ENCODE measurements at places on chromosomes 3 and 15. TPM values are rescaled to one million over a fixed set of nuclear protein-coding genes. Genes with fewer than 3 reads are reported as not detected.
A peak's percentile ranks its signal among the peaks of the same experiment; 100 is the strongest.

The ADAMTSL3 gene
- total RNA-seq, result not detected

The PAQR9 gene
- total RNA-seq, result not detected

The CCDC54 gene
- not detected for total RNA-seq

The TM4SF18 gene
- total RNA-seq, result not detected

The FGF7 gene
- total RNA-seq, result not detected

The TGM5 gene
- 0.18 TPM for total RNA-seq

The COMMD2 gene
- 42.4 TPM for total RNA-seq

The GABRG3 gene
- not detected for total RNA-seq

The ACTC1 gene
- not detected for total RNA-seq

The TGM4 gene
- not detected for total RNA-seq

The CP gene
- total RNA-seq, result not detected

The CSPG5 gene
- 0.53 TPM for total RNA-seq

- DNase-seq, result no peak
Measured at GRCh38 chr3:43132193-43132592, 26.3 kb upstream of the POMGNT2 start.

GRCh38 chr3:139969386-139969785 is 34.4 kb downstream of the CLSTN2 start:
- DNase-seq, result no peak

DNA sequence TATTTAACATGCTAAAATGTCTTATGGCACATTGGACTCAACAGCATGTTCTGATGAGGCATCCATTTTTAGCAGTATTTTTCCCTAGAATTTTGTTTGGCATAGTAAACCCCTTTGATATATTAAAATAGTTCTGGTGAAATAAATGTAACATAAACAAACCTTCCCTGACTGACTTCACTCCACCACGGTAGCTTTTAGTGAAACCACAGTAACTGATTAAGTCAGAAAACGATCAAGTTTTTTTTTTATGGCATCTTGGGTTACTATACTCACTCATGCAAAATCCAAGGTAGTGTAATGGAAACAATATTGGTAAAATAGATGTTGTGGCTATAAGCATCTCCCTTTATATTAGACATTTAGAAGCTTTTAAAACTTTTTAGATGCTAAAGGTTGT is 2.8 kb downstream of the SERP1 start:
- no peak for DNase-seq

- DNase-seq, result no peak
Measured at GRCh38 chr3:150968341-150969035, 4.0 kb downstream of the CLRN1 start.

GRCh38 chr3:35675206-35675605 is 35.9 kb downstream of the ARPP21 start:
- no peak for DNase-seq

DNA sequence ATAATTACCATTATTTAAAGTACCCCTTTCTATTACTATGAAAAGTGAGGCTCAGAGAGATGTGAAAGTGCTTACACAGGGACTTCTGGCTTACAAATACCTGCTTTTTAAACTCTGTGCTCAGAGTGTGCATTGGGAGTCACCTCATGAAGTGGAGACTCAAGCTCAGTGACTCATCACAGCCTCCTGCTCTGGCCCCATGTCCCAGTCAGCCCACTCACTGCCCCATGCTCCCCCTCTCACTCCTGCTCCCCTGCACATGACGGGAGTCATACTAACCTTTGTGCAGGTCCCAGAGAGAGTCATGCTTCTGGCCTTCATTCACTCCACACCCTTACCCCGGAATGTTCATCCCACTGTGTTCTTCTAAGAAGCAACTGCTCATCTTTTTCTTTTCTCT is 20.2 kb downstream of the CCR1 start:
- no peak for DNase-seq

GRCh38 chr3:51559411-51559888 is 20.9 kb downstream of the RAD54L2 start:
- DNase-seq, result no peak

DNA sequence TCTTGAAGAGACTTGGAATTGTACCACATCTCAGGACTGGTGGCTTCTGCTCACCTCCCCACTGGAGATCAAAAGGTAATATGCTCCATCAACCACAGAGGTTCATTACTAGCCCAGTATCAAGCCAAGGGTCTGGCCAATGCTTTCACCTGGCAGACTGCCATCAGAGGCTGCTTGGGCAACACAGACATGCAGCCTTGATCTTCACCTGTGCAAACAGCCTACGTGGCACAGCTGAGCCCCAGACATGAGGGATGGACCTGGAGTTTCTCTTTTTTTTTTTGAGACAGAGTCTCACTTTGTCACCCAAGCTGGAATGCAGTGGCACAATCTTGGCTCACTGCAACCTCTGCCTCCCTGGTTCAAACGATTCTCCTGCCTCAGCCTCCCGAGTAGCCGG is 105.6 kb upstream of the HES1 start:
- DNase-seq, result no peak

DNA sequence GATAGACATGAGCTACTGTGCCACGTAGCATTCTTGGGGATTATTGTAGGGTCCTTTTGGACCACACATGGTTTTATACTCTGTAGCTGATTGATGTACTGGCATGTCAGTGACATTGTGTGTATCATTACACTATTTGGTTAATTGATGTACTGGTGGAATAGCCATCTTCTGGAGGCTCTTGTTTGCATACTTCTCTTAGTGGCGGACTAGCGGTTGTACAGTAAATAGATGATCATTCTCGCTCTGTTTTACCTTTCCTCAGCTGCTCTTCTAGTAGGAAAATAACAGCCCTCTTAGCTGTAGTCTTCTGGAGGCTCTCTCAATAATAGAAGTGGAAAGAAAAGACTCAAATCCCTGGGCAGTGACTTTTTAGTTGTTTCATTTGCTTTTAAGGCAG is 24.8 kb downstream of the IGF1R start:
- no peak for DNase-seq

GRCh38 chr3:63762934-63763550 is 56.1 kb upstream of the C3orf49 start:
- no peak for DNase-seq

GRCh38 chr3:85167576-85167975 is 208.8 kb downstream of the CADM2 start:
- DNase-seq, result no peak

GRCh38 chr15:69526081-69527061 is 73.8 kb downstream of the RPLP1 start:
- no peak for DNase-seq

GRCh38 chr3:171972871-171973348 is 66.5 kb upstream of the FNDC3B start:
- no peak for DNase-seq

DNA sequence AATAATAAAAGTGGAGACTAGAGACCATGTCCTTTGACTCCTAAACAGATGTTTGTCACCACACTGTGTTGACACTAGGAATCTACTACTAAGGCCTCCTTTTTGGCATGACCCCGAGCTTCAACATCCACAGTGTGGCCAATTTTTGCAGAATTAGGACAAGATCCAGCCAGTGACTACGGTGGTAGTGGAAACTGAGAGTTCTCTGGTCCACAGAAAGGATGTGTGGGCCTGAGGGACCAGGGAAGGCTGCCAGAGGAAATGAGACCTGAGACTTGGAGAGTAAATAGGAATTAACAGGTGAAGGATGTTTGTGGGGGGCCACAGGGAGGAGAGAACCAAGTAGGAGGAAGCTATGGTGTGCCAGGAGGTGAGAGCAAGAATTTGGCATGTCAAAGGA is 122.7 kb downstream of the CHCHD6 start:
- DNase-seq, result no peak

DNA sequence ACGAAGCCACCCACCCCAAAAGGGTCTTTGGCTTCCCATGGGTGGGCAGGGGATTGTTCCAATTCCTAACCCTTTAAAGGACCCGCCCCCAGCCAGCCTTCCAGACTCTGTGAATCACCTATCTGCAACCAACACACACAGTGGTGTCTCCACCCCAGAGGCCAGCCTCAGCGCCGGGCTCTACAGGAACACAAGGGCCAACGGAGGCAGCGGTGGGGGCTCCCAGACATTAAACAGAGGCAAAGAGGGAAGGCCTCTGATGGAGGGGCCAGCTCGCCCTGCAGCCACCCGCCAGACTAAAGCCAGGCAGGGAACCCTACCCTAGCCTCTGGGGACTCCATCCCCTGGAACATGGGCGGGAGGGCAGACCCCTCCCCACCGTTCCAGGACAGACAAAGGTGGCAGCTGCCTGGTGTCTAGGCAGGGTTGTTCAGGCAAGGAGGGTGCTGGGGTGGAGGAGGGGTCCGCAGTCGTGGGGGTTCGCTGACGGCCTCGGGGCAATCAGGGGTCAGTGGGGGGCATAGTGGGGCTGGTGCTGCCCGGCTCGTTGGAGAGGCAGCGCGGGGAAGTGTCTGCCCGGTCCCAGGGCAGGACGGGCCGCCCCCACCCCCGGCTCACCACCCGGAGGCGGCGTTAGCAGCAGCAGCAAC is 448 bp downstream of the SHISA5 start:
- DNase-seq, result no peak

DNA sequence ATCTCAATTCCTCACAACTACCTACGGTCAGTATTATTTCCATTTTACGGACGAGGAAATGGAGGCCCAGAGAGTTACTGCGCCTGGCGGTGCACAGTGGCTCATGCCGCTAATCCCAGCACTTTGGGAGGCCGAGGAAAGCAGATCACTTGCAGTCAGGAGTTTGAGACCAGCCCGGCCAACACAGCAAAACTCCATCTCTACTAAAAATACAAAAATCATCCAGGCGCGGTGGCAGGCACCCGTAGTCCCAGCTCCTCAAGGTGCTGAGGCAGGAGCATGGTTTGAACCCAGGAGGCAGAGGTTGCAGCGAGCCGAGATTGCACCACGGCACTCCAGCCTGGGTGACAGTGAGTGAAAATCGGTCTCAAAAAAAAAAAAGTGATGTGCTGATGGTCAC is 187.3 kb downstream of the XXYLT1 start:
- DNase-seq, result no peak

DNA sequence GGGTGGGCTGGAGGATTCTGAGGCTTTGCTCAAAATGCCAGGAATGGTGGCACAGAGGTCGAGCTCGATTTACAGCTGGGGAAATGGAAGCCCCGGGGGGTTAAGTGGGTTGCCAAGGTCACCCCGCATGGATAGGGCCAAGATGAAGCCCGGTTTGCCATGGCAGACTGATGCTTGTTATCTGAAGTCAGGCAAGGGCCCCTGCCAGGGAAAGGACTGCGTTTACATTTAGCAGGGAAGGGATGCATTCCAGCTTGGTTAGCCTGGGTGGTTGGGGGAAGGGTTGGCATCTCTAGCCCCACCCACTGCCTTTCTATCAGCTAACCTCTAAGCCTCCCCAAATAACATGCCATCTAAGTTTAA is 79.0 kb downstream of the RPLP1 start:
- DNase-seq, result no peak

DNA sequence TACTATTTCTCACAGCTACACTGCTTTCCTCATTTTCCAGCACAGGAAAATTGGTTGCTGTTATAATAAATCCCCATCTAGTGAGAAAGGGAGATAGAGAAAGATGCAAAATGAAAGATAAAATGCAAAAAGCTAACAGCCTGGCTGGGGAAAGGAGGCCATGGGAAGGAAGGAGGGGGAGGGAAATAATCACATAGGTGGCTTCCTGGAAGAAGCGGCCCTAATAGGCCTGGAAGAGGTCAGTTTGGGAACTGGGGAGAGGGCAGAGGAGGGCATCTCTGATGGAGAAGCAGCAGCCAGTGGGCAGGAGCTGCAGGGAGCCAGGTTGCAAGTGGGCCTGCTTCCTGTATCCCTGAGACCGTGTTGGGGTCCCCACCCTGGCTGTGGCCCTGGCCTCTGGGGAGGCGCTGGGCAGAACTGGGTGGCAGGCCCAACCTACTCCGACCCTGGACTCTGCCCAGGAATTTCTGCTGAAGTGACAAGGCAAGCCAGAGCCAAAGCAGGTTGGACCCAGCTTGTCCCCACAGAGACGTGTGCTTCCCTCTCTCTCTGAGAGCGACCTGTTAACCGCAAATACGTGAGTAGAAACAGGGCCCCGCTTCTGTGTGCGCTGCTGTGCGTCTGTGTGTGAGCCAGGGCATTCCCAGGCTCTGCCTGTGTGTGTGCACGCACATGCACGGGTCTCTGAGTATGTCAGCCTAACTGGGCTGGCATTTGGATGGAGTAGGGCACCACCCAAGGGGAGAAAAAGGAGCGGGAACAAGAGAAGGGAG is 1.9 kb downstream of the SLC28A1 start:
- DNase-seq, result no peak

DNA sequence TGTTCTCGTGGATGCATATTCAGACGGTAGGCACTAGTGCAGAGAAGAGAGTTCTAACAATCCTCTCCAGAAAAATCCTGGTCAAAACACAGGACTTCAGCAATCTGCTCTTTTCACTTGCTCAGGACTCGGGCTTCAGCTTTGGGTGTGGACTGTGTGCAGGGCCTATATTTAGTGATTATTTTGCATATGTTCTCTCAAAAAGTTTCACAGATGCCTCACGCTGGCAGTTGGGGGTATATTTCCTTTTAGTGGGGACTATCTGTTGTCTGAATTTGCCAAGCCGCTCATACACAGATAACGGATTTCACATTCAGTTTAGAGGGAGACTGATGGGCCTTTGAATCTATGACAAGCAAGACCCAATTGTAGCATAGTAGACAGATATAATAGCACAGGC is 54.4 kb upstream of the LRRN1 start:
- no peak for DNase-seq

- DNase-seq, result no peak
Measured at GRCh38 chr15:26722621-26723160, 50.2 kb downstream of the GABRB3 start.

- DNase-seq, result no peak
Measured at GRCh38 chr3:157069406-157069805, 90.5 kb downstream of the CCNL1 start.

GRCh38 chr3:127074900-127075360 is 92.0 kb downstream of the PLXNA1 start:
- DNase-seq, result no peak

DNA sequence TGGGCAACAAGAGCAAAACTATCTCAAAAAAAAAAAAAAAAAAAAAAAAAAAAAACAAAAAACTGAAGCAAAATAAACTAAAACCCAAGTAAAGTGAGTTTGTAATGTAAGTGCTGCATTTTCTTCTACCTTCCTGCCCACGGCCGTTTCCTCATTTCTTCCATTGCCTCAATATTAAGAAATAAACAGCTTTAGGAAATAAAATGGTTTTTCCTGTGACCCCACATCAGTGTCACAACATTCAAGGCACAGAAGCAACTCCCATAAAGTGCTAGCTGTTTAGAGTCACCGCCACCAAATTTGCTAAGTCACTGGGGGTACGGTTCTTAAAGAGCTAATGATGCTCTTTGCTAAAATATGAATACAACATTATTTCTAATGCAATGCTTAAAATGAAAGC is 3.3 kb downstream of the PKM start:
- peak; percentile 48 for DNase-seq

- no peak for DNase-seq
Measured at GRCh38 chr3:64336488-64336887, 111.2 kb upstream of the PRICKLE2 start.

DNA sequence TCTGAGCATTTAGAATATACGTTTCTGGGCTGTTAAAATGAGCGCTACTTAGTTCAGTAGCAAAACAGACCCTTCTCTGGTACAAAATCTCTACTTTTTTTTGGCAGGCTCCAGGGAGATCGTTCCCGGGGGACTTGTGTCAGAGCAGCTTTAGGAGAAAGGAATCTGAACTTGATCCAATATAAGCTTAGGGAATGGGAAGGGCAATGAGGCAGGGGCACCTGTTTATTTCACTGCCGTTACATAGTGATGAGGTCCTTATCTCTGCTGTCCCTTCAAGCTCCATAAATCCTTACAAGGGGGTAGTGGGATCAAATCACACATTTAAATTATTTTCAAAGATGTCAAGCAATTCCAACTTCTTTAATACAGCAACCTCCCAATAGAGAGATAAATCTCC is 128.7 kb upstream of the BNIP2 start:
- no peak for DNase-seq

- no peak for DNase-seq
Measured at GRCh38 chr3:46566040-46566641, at the start of gene LRRC2. LRRC2 (minus strand) TSS chr3:46566302; CDS start chr3:46551591, 14,711 bp downstream.

Data from CD8-positive, alpha-beta memory T cell (primary cell).